ENCODE measurements at places on chromosomes 1 and 21.

- DNase-seq = no peak
These were observed 290.4 kb downstream of the AKT3 start for GRCh38 chr1:243559575-243560162.

DNA sequence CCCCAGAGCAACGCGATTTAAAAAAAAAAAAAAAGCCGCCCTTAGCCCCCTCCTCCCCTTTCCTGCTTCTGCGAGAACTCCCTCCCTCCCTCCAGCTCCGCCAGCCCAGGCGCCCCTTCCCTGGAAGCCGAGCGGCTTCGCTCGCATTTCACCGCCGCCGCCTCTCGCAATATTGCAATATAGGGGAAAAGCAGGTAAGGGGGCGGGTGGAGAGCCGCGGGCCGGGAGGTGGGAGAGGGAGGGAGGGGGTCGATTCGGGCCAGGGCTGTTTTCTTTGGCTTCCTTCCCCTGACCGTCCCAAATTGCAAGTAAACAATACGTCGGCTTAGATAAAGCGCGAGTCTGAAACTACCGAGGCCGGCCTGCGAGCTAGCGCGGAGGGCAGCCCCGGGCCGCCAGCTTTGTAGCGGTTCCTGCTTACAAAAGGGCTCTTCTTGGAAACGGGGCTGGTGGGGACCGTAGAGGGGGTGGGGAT, 408 bp downstream of the LMO4 start:
- peak; percentile 30 for DNase-seq

- DNase-seq = no peak
These were observed 201.8 kb downstream of the DISC1 start for GRCh38 chr1:231828182-231828920.

DNA sequence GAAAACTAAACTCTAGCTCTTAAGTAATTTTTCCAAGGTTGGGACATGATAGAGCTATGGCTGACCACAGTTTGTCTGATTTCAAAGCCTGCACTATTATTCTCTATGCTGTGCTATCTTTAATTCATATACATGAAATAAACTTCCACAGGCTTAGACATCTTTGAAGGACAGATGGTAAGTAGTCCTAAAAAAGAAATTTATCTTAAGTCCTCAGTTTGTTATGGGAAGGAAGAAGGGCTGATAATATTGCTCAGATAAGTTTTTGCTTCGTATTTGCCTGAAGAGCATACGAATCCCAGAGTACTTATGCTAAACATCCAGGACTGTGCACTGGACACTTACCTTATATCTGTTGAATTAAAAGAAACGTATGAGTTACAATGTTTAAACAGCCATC, 39.6 kb downstream of the VCAM1 start:
- DNase-seq = no peak

- DNase-seq = no peak
These were observed 21.6 kb downstream of the GLMN start for GRCh38 chr1:92277105-92277723.

DNA sequence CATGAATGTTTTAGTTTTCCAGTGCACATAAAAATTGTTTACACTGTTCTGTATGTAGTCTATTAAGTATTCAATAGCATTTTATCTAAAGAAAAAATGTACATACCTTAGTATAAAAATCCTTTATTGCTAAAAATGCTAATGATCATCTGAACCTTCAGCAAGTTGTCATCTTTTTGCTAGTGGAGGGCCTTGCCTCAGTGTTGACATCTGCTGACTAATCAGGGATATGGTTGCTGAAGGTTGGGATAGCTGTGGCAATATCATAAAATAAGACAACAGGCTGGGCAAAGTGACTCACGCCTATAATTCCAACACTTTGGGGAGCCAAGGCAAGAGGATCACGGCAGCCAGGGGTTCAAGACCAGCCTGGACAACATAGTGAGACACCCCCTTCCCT, 9.0 kb downstream of the DYNLT5 start:
- DNase-seq = no peak

DNA sequence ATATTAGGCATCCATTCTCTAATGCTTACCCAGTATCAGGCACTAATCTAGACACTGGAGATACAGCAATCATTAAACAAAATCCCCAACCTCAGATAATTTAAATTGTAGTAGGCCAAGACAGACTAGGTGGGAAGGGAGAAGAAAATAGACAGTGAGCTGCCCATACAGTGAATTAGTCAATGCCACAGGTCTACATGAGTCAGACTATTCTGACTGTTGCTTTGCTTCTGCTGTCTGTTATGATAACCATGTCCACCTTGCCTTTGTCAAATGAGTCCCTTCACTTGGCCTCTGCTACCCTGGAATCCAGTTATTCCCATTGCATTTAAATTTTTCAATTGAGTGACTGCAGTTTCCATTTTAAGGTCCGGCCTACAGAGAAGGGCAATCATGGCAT, 59.5 kb downstream of the PIK3R3 start:
- DNase-seq = no peak

DNA sequence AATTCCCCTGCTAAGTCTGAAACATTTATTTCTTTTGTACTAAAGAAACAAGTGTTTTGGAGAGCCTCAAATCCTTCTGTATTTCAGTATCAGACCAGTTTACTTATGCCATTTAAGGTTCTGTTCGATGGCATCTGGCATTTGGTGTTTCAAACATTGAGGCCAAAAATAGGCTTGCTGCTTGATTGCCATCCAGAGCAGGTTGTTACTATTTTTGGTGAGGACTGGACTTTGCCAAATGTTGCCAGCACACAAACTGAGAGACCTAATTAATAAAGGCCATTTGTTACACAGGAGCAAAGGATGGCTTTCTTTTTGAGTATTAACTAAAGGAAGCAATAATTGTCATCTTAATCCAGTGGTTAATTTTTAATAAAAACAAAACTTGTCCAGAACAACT, 26.2 kb downstream of the VPS45 start:
- no peak for DNase-seq

- peak; percentile 39 for DNase-seq
These were observed 18.1 kb downstream of the KNCN start for GRCh38 chr1:46533179-46533864.

GRCh38 chr1:110375490-110375889, 15.3 kb downstream of the SLC16A4 start:
- DNase-seq = no peak

DNA sequence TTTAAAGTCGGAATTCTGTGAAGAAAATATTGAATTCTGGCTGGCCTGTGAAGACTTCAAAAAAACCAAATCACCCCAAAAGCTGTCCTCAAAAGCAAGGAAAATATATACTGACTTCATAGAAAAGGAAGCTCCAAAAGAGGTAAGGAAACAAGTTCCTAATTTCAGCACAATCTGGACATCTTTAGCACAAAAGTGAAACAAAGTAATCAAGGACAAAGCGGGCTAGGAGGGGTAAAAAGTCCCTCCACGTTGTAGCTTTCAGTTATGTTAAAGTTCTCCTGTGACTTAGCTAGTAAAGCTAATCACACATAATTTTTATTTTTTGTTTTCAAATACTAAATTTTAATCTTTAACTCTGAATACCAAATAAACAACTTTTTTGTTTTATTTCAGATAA, 2.2 kb downstream of the RGS2 start:
- DNase-seq = no peak

- DNase-seq = peak; percentile 91
These were observed 23.2 kb downstream of the NENF start for GRCh38 chr1:212455803-212456528.

DNA sequence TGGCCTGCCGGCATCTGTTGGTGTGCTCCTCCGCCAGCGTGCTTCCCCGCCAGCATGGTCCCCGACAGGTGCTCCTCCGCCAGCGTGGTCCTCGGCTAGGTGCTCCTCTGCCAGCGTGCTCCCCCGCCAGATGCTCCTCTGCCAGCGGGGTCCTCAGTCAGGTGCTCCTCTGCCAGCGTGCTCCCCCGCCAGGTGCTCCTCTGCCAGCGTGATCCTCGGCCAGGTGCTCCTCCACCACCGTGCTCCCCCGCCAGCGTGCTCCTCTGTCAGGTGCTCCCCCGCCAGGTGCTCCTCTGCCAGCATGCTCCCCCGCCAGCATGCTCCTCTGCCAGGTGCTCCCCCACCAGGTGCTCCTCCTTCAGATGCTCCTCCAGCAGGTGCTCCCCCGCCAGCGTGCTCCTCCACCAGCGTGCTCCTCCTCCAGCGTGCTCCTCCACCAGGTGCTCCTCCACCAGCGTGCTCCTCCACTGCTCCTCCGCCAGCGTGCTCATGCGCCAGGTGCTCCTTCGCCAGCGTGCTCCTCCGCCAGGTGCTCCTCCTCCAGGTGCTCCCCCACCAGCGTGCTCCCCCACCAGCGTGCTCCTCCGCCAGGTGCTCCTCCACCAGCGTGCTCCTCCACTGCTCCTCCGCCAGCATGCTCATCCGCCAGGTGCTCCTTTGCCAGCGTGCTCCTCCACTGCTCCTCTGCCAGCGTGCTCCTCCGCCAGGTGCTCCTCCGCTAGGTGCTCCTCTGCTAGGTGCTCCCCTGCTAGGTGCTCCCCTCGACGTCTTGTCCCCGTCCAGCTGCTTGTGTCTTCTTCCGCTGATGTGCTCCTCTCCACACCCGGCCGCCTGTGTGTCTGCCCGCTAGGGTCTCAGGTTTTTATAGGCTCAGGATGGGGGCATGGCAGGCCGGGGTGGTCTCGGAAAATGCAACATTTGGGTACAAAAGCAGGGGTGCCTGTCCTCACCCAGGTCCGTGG, 223.0 kb downstream of the NRIP1 start:
- DNase-seq = no peak

GRCh38 chr1:204001166-204001901, 71.6 kb upstream of the SOX13 start:
- no peak for DNase-seq
